ENCODE measurements at places on chromosomes 6 and 20. TPM values are rescaled to one million over a fixed set of nuclear protein-coding genes. Genes with fewer than 3 reads are reported as not detected.
A peak's percentile ranks its signal among the peaks of the same experiment; 100 is the strongest.

ANKEF1 gene
- total RNA-seq = 9.7 TPM

ZNF831 gene
- total RNA-seq = not detected

SIRPD gene
- not detected for total RNA-seq

HLA-C gene
- 94.6 TPM for total RNA-seq

SPATA25 gene
- total RNA-seq = 7.5 TPM

KIAA0408 gene
- 4.0 TPM for total RNA-seq

- no peaks in the 10 kb centered on the region for H3K36me3 ChIP-seq
- no peaks in the 10 kb centered on the region for H3K27me3 ChIP-seq
- no peak overlapping the region for H3K27ac ChIP-seq
- H3K4me3 ChIP-seq = no peak overlapping the region
- no peak for DNase-seq
Observed at GRCh38 chr6:154232013-154232910, 124.3 kb downstream of the IPCEF1 start.

DNA sequence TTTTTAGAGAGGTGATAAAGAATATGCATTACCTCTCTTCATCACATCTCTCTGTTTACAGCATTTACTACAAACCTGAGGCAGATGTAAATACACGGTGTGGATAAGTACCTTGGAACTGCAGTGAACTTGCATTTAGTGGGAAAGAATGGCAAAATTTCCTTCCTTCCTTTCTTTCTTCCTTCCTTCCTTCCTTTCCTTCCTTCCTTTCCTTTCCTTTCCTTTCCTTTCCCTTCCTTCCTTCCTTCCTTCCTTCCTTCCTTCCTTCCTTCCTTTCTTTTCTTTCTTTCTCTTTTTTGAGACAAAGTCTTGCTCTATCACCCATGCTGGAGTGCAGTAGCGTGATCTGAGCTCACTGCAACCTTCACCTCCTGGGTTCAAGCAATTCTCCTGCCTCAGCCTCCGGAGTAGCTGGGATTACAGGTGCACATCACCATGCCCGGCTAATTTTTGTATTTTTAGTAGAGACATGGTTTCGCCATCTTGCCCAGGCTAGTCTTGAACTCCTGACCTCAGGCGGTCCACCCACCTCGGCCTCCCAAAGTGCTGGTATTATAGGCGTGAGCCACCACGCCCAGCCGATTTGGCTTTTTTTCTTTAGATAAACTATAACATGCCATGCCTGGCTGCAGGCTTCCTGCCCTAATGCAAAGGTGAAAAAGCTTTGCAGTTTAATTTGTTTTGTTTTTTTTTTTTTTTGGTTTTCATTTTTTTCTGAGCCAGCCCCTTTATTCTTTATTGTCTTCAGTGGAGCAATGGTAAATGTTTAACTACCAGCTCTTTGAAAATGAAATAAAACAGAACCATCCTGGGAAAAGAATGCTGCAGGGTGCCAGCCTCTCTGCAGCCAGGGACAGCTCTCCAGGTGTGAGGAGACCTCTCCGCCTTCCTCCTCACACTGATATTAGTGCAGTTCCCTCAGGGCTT lies 64.2 kb upstream of the NEDD9 start:
- H3K27me3 ChIP-seq = no peaks in the 10 kb centered on the region
- DNase-seq = no peak
- no peak overlapping the region for H3K4me3 ChIP-seq
- no peaks in the 10 kb centered on the region for H3K36me3 ChIP-seq

GRCh38 chr6:14640631-14641030 lies 523.1 kb downstream of the CD83 start:
- peaks cover 53% of the 10 kb centered on the region for H3K4me1 ChIP-seq
- H3K36me3 ChIP-seq = no peaks in the 10 kb centered on the region

- DNase-seq = no peak
- no peaks in the 10 kb centered on the region for H3K27me3 ChIP-seq
- no peak overlapping the region for H3K4me3 ChIP-seq
- no peak overlapping the region for H3K27ac ChIP-seq
- 0 out of 2 replicates have a peak, but pooled peaks cover 4% of the 10 kb centered on the region for H3K4me1 ChIP-seq
Observed at GRCh38 chr6:81890846-81891245, 138.4 kb upstream of the TENT5A start.

DNA sequence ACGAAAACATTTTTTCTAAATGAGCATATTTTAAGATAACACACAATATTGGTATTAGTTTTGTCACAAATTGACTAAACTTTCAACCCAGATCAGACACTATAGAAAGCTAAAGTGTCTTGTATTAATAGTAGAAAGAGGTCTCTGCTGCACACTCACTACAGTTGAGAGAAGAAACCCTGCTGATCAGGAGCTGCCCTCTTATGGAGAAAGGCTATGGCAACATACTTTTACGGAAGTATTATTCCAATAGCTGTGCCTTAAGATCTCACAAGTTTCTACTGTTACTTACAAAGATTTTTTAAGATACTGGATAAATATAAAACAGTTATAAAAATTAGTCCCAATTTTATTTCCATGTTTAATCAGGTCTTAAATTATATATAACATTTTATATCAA lies 155.7 kb downstream of the RIMS1 start:
- H3K27ac ChIP-seq = no peak overlapping the region
- peaks cover 7% of the 10 kb centered on the region for H3K4me1 ChIP-seq
- H3K36me3 ChIP-seq = no peaks in the 10 kb centered on the region
- no peak for DNase-seq

- no peak overlapping the region for H3K27ac ChIP-seq
- no peak overlapping the region for H3K4me3 ChIP-seq
- no peak for DNase-seq
- H3K27me3 ChIP-seq = no peaks in the 10 kb centered on the region
- no peaks in the 10 kb centered on the region for H3K4me1 ChIP-seq
- H3K36me3 ChIP-seq = no peaks in the 10 kb centered on the region
Observed at GRCh38 chr6:163786995-163787671, 372.6 kb downstream of the QKI start.

DNA sequence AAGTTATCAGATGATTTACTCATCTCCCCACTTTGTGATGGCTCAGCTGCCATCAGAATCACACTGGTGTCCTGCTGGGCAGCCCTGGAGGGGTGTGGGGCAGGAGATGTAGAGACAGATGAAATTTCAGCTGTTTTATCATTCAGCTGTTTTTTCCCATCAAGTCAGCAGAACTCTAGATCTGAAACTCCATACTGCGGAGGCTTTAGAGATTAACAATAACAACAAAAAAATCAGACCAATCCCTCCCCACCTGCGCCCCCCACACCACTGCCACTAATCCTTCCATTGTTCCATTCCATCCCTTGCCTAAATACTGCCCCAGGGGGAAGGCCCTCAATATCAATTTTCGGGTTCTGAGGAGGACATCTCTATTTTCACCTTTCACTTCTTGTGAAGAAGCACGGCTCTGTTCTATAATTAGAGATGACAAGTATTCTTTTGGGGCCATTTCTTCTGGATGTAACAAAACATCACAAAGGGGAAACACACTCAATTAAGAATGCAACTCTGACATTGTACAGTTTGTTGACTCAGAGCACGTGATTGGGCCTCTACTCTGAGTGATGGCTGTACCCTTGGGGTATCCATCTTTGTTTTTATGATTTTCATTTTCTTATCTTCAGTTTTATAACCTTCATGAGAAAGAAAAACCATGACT lies 396.3 kb downstream of the ZFAND3 start:
- no peaks in the 10 kb centered on the region for H3K27me3 ChIP-seq
- no peak for DNase-seq
- no peaks in the 10 kb centered on the region for H3K36me3 ChIP-seq
- no peak overlapping the region for H3K4me3 ChIP-seq
- no peak overlapping the region for H3K27ac ChIP-seq

GRCh38 chr20:46058599-46059281 lies 29.7 kb downstream of the SLC12A5 start:
- H3K27me3 ChIP-seq = peaks cover 66% of the 10 kb centered on the region
- DNase-seq = peak; percentile 75
- no peak overlapping the region for H3K27ac ChIP-seq
- peaks cover 22% of the 10 kb centered on the region for H3K4me1 ChIP-seq

DNA sequence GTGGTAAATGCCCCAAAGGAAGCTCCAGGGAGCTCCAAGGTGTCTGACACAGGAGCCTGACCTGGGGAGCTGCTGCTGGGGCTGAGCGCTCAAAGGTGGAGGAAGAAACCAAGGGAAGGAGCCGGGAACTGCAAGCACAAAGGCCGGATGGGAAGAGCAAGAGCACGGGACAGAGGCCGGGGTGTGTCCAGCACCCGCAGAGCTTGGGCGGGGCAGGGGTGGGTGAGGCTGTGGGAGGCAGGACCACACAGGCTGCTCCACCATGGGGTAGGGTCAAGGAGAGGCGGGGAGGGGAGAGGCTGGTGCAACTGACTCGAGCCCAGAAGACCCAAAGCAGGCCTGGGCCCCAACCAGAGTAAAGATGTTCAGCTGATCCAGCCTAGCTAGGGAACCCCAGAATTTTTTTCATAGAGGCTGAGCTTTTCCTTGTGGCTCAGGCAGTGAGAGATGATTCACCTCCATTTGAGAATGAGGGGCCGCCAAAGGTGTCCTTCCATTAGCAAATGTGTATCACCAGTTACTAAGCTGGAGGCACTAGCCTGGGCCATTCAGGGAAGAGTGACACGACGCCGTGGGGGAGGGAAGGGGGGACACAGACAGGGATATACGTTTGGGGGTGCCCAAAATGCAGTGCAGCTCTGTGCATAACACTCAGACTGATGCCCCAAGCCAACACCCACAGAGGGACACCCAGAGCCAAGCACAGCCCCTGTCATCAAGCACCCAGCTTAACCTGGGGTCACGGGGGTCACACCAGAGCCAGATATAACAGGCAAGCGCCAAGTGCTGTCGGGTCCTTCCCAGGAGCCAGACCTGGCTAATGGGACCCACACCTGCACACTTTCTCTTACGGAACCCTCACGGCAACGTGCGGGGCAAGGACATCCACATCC lies 21.3 kb upstream of the TLDC2 start:
- 0 out of 2 replicates have a peak, but pooled peaks cover 3% of the 10 kb centered on the region for H3K36me3 ChIP-seq
- no peak for DNase-seq
- H3K4me3 ChIP-seq = no peak overlapping the region
- H3K27ac ChIP-seq = no peak overlapping the region
- H3K27me3 ChIP-seq = no peaks in the 10 kb centered on the region

- no peaks in the 10 kb centered on the region for H3K36me3 ChIP-seq
- no peak for DNase-seq
- no peaks in the 10 kb centered on the region for H3K4me1 ChIP-seq
- H3K4me3 ChIP-seq = no peak overlapping the region
- no peaks in the 10 kb centered on the region for H3K27me3 ChIP-seq
Observed at GRCh38 chr6:134111726-134112125, 59.3 kb upstream of the SLC2A12 start.

DNA sequence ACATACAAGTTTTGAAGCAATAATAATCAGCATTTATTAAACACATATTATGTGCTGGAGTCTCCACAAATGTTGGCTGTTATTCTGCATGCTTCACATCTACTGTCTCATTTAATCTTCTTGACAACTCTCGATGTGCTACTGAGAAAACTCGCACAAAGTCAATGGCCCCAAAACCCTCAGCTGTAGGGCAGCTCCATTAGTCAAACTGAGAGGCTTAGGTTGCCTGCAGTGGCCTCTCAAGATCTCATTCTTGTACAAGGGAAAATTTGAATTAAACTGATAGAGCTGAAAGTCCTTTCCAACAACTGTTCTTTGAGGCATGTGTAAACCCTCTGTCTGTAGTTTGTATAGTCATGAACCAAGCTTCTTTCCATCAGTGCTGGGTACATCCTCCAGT lies 49.8 kb downstream of the MBOAT1 start:
- no peak overlapping the region for H3K27ac ChIP-seq
- DNase-seq = no peak
- H3K27me3 ChIP-seq = no peaks in the 10 kb centered on the region
- H3K4me1 ChIP-seq = peaks cover 20% of the 10 kb centered on the region
- no peak overlapping the region for H3K4me3 ChIP-seq
- H3K36me3 ChIP-seq = no peaks in the 10 kb centered on the region

GRCh38 chr6:25463441-25463840 lies 184.3 kb downstream of the CARMIL1 start:
- H3K36me3 ChIP-seq = no peaks in the 10 kb centered on the region
- DNase-seq = no peak
- H3K27me3 ChIP-seq = no peaks in the 10 kb centered on the region
- no peak overlapping the region for H3K27ac ChIP-seq
- H3K4me1 ChIP-seq = peaks cover 28% of the 10 kb centered on the region

- H3K4me3 ChIP-seq = no peak overlapping the region
- no peak for DNase-seq
- H3K27me3 ChIP-seq = no peaks in the 10 kb centered on the region
- H3K36me3 ChIP-seq = no peaks in the 10 kb centered on the region
- no peak overlapping the region for H3K27ac ChIP-seq
Observed at GRCh38 chr6:2549834-2550233, 200.9 kb downstream of the MYLK4 start.

- H3K36me3 ChIP-seq = 0 out of 2 replicates have a peak, but pooled peaks cover 3% of the 10 kb centered on the region
- no peak overlapping the region for H3K27ac ChIP-seq
- DNase-seq = no peak
- no peaks in the 10 kb centered on the region for H3K4me1 ChIP-seq
- no peak overlapping the region for H3K4me3 ChIP-seq
- H3K27me3 ChIP-seq = no peaks in the 10 kb centered on the region
Observed at GRCh38 chr6:156279261-156279969, 497.8 kb upstream of the ARID1B start.

DNA sequence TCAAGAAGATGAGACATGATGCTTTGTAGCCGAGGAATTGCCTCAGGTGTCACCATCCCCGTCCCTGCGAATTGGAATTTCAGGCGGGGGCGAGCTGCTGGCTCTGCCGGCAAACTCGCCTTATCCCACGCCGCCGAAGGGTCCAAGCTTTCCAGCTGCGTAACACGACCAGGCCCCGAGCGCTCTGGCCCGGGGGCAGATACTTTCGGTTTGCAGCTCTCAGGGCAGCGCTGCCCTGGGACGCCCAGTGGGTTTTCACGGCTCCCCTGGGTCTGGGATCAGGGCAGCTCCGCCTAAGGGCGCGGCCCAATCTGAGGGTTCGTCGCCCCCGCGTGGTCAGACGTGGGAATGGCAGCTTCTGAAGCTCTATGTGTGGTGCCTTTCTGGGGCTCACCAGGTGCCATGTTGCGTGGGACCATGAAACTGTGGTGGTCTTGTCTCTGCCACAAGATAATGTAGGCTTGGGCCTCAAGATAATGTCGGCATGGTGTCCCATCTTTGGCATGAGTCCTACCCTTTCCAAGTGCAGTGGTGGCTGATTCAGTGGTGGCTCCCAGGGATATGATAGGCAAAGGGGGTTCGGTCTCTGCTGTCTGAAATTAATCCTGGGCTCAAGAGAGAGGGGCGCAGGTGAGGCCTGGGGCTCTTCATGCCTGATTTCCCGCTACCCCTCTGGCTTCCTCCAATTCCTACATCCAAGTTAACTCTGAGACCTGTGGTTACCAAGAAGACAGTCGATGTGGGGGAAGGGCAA lies 21.0 kb downstream of the PIGT start:
- peaks cover 8% of the 10 kb centered on the region for H3K4me1 ChIP-seq
- no peaks in the 10 kb centered on the region for H3K36me3 ChIP-seq
- peak; percentile 91 for DNase-seq
- H3K27ac ChIP-seq = no peak overlapping the region

GRCh38 chr6:90214461-90214860 lies 82.2 kb downstream of the BACH2 start:
- no peak for DNase-seq
- no peak overlapping the region for H3K27ac ChIP-seq
- H3K27me3 ChIP-seq = no peaks in the 10 kb centered on the region
- peaks cover 33% of the 10 kb centered on the region for H3K4me1 ChIP-seq

- H3K36me3 ChIP-seq = no peaks in the 10 kb centered on the region
- H3K4me1 ChIP-seq = no peaks in the 10 kb centered on the region
- no peaks in the 10 kb centered on the region for H3K27me3 ChIP-seq
- H3K27ac ChIP-seq = no peak overlapping the region
Observed at GRCh38 chr6:92634561-92634960, 784.8 kb downstream of the EPHA7 start.

GRCh38 chr6:35757456-35758123 lies 18.8 kb upstream of the CLPSL2 start:
- peak; percentile 91 for DNase-seq
- peaks cover 22% of the 10 kb centered on the region for H3K4me1 ChIP-seq
- no peak overlapping the region for H3K27ac ChIP-seq
- H3K36me3 ChIP-seq = no peaks in the 10 kb centered on the region
- H3K4me3 ChIP-seq = no peak overlapping the region
- no peaks in the 10 kb centered on the region for H3K27me3 ChIP-seq

Data from GM23338 (cell line).